Heart left ventricle (tissue), 16 donors: ENCODE measurements at places on chromosomes 2 and 18. TPM values are rescaled to one million over a fixed set of nuclear protein-coding genes. Genes with fewer than 3 reads are reported as not detected.

The MEIS1 gene
- total RNA-seq, result 21.3 TPM

The XIRP2 gene
- total RNA-seq, result 1,550 TPM

The SERPINB2 gene
- total RNA-seq, result 0.27 TPM

The SLC5A7 gene
- total RNA-seq, result 0.05 TPM

DNA sequence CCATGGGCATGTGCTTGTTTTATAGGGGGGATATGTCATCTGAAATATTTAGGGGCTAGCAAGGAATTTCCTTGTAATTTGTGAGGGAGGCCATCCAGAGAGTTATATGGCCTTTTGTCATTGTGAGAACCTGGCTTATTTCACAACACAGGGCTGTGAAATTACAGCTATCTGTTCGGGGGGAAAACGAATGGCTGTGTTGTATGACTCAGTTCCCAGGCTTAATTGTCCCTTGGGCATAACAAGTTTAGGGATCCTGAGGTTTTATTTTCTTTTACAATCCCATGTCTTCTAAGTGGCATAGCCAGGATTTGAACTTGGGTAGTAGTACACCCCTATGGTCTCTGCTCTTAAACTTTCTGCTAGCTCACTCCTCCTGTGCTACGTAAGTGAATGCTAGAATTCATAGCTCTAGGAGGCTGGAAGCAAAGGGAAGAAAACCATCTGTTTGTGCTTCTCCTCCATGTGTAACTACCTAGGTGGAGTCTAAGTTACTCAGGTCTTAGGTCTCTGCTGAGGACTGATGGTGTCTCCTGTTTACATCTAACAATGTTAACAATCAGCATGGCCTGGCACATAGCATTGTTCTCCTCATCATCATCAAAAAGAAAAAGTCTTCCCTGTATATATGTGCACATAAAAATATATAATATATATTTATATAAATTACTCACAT is 53.8 kb downstream of the SKA1 start:
- no peaks in the 10 kb centered on the region for H3K36me3 ChIP-seq
- no peak overlapping the region for H3K27ac ChIP-seq
- H3K27me3 ChIP-seq, result no peaks in the 10 kb centered on the region
- no peak for DNase-seq
- no peak overlapping the region for H3K4me3 ChIP-seq
- H3K4me1 ChIP-seq, result no peaks in the 10 kb centered on the region

GRCh38 chr2:172179045-172179701 is 76.5 kb upstream of the DLX2 start:
- no peak overlapping the region for H3K27ac ChIP-seq
- no peak for DNase-seq
- peaks cover 12% of the 10 kb centered on the region for H3K4me1 ChIP-seq
- H3K4me3 ChIP-seq, result no peak overlapping the region
- no peaks in the 10 kb centered on the region for H3K27me3 ChIP-seq

GRCh38 chr18:58269931-58270330 is 225.9 kb downstream of the NEDD4L start:
- DNase-seq, result no peak
- no peak overlapping the region for H3K27ac ChIP-seq
- no peaks in the 10 kb centered on the region for H3K27me3 ChIP-seq
- H3K36me3 ChIP-seq, result no peaks in the 10 kb centered on the region
- peaks cover 15% of the 10 kb centered on the region for H3K4me1 ChIP-seq

GRCh38 chr18:25517881-25518715 is 166.1 kb upstream of the ZNF521 start:
- no peaks in the 10 kb centered on the region for H3K4me1 ChIP-seq
- no peak overlapping the region for H3K27ac ChIP-seq
- H3K4me3 ChIP-seq, result no peak overlapping the region

DNA sequence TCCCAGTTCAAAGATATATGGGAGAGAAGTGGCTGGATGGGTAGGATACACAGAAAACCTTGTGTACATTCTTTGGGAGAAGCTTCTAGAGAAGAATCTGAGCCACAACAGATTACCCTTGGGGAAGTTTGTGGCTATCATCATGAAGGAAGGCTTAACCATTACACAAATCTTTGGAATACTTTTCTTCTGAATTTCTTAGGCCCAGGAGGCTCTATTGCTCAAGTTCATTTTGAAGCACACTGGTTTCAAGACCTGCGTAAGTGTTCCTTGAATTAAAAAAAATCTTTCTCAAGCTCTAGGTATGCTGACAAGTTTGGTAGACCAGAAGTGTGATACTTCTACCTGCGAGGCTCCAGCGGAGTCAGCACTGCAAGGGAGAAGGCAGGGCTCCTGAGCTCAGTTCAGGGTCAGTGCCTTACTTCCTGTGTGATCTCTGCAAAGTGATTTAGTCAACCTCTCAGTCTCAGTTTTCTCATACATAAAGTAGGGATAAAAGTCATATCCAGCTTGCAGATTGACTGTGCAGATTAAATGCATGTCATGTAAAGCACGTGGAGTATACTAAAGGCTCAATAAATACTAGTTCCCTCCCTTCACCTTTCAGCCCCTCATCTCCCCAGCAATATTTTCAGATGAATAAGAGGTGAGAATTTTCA is 438.6 kb downstream of the DLGAP1 start:
- H3K27ac ChIP-seq, result no peak overlapping the region
- H3K4me3 ChIP-seq, result no peak overlapping the region
- no peaks in the 10 kb centered on the region for H3K27me3 ChIP-seq
- H3K4me1 ChIP-seq, result no peaks in the 10 kb centered on the region
- no peak for DNase-seq
